ENCODE measurements at places on chromosomes 4 and X.

DNA sequence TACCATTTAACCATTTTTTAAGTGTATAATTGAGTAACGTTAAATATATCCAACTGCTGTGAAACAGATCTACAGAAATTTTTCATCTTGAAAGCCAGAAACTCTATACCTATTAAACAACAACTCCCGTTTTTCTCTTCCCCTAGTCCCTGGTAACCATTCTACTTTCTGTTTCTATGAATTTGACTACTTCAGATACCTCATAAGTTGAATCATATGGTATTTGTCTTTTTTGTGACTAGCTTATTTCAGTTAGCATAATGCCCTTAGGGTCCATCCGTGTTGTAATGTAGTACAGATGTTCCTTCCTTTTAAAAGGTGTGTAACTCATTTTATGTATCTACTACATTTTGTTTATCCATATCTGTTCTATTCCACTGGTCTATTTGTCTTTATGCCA, 48.7 kb downstream of the STAG2 start:
- no peak for DNase-seq

GRCh38 chr4:8191136-8191747, 7.8 kb upstream of the SH3TC1 start:
- no peak for DNase-seq

DNA sequence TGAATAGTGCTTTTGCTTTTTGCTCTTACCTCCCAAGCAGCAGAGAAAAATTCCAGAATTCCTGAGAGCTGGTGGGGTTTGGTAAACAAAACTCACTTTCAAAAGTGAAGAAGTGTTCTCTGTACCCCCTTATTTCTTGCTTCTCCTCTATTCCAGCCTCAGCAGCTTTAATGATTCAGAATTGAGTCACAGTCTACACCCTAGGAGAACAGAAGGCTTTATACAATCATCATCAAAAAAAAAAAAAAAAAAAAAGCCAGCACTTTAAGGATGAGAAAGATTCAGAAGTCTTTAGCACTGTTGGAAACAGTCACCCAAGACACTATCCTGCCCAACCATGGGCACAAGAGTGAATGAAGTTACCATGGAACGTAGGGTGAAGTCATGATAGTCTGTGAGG, 1583.1 kb upstream of the PCDH10 start:
- no peak for DNase-seq

DNA sequence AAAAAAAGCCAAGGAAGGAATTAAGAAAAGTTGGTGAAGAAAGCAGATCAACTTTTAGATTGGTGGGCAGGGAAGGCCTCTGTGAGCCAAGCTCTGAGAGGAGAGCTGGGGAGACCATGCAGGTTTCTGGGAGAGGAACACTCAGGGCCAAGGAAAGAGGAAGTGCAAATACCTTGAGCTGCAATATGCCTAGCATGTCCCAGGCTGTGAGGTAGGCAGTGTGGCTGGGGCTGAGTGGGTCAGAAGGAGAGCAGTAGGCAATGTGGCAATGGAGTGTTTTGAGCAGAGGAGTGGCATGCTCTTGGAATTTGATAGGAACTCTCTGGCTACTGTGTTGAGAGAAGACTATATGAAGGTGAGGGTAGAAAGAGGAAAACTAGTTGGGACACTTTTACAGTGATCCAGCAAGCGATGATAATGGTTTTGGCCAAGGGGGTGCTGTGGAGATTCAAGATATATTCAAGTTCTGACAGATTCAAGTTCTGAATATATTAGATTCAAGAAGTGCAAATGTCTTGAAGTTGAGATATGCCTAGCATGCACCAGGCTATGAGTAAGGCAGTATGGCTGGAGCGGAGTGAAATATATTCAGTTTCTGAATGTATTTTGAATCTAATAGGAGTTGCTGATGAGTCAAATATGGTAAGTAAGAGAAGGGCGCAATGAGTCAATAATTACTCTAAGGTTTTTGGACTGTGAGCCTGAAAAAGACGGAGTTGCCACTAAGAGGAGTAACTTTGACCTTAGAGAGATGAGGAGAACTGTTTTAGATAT, 172.5 kb downstream of the CAMK2D start:
- no peak for DNase-seq

DNA sequence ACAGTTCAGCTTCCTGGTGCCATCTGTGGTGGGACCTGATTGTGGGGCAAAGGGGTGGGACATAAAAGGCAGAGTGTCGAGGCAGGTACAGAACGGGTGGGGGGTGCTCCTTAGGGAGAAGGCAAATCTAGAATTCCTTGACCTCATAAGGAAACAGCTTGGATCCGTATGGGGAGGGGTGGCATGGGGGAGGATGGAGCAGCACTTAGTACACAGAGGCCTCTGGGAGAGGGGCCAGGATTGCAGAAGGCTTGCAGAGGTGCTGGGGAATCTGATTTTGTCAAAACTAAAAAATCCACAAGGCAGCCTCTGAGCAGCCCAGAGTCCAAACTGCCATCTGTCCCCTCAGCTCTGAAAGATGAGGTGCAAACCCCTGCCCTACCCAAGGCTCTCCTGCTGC, 2.3 kb upstream of the EMD start:
- DNase-seq, result no peak

GRCh38 chrX:129748305-129748704, 9.5 kb downstream of the XPNPEP2 start:
- no peak for DNase-seq

GRCh38 chrX:136171420-136171819, 24.1 kb downstream of the FHL1 start:
- DNase-seq, result no peak
